ENCODE measurements at places on chromosomes 1 and 21.

- DNase-seq: no peak
These were observed 25.6 kb upstream of the PLA2G2E start for GRCh38 chr1:19949016-19949415.

GRCh38 chr1:163537809-163538208 is 216.1 kb downstream of the NUF2 start:
- DNase-seq: no peak

DNA sequence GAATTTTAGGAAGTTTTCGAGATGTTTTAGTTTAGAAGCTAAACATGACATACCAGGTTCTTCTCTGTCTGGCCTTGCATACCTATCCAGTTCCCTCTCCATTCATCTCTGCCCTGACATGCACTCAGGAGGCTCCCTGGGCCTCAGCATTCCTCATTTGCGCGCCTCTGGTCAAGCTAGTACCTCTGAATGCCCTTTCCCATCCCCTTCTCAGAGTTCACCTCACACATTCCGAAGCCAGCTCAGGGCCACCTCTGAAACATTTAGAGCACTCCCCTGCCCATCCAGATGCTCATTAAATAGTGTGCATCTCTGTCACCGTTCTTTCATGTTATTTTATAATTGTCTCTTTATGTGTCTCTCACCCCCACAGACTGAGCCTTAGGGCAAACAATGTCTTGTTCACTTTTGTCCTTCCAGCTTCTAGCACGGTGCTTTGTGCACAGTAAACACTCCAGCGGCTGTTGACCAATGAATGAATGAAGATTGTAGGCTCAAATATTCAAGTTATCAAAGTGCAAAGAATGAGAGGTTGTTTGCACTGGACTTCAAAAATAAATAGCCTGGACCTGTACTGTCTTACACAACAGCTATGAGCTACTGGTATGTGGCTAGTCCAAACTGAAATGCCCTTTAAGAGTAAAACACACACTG is 1.2 kb upstream of the DHCR24 start:
- no peak for DNase-seq

- no peak for DNase-seq
These were observed 55.0 kb downstream of the FCRL5 start for GRCh38 chr1:157497284-157497683.

DNA sequence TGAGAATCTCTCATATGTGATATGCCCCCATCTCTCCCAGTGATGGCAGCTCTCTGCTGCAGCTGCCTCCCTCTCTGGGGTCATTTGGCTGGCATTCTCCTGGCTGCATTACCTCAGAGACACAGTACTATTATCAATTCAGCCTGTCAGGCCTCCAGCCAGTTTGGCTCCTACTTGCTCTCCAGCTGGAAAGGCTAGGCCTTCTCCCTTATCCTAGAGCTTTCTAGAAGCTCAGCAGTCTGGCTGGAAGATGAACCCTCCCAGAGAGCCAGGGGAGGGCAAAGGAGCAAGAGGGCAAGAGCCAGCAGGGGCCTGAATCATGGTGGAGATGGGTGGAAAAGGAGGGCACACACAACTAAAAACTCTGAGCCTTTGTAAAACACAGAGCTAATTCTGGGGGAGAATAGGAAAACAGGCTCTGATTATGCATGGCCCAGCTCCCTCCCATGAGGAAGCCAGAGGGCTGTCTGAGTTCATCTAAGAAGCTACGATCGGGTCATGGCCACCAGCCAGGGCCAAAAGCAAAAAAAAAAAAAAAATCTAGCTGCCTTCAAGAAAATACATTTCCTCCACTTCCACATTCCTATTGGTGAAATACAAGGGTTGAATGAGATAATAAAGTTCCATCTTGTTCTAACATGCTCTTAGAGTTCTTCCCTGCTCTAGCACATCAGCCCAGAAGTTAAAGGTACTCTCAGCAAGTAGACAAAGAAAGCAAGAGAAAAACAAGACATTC is 8.8 kb downstream of the LAMB3 start:
- DNase-seq: no peak

- no peak for DNase-seq
These were observed 168.5 kb upstream of the AJAP1 start for GRCh38 chr1:4485878-4486277.

- peak; percentile 78 for DNase-seq
These were observed 780 bp downstream of the HIVEP3 start for GRCh38 chr1:41917835-41918449.

GRCh38 chr1:33836911-33837310 is 27.0 kb upstream of the HMGB4 start:
- DNase-seq: no peak

DNA sequence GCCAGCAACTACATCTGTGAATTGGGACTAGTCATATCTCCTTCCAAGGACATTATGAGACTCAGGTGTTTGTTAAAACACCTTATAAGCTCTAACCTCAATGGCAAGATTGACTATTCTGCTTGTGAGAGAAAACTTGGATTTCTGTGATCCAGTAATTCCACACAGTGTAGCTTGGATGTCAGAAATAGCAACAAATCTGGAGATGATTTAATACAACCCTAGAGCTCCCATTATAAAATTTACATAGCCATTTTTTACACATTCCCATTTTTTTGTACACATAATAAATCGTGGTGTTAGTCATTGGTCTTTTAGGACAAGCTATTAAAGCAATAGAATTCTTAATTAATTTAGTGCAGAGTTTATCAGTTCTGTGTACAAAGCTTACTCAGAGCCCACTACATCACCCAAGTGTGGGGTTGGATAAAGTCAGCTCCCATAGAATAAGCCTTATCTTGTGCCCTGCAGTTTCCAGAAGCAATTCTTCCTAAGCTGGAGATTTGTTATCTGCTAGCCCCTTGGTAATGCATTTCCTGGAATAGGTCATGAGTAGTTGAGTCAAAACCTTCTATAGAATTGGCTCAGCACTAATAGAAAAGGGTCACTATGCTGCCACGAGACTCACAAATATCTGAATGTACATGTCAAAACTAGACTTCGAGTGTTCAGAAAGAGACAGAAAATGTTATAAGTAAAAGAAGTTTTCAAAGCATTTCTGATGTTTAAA is 434.0 kb upstream of the RUNX1 start:
- DNase-seq: no peak

- no peak for DNase-seq
These were observed 19.7 kb upstream of the IFNLR1 start for GRCh38 chr1:24206516-24207394.

DNA sequence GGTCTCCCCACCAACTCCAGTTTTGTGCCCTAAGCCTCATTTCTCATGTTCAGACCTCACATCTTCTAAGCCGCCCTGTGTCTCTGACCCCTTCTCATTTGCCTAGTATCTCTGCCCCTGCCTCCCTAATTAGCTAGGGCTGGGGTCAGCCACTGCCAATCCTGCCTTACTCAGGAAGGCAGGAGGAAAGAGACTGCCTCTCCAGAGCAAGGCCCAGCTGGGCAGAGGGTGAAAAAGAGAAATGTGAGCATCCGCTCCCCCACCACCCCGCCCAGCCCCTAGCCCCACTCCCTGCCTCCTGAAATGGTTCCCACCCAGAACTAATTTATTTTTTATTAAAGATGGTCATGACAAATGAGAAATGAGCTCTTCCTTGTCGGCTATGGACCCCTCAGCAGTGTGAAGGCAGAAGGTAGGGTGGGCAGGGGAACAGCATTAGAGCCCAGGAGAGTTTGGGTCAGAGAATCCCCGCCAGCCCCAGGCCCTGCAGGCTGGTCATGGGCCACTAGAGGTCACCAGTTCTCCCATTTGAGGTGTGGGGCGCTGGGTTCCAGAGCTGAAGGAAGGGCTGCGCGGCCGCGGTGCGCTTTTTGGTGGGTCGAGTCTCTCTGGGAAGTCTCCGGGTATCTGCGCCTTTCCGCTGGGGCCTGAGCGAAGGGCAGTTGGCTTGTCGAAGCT is 11.5 kb downstream of the ADAMTSL4 start:
- DNase-seq: peak; percentile 95

GRCh38 chr1:99670583-99670982 is 24.7 kb downstream of the PALMD start:
- DNase-seq: no peak

GRCh38 chr1:214920337-214920736 is 162.2 kb upstream of the KCNK2 start:
- DNase-seq: no peak

GRCh38 chr1:924656-925560 is 1.2 kb downstream of the SAMD11 start:
- DNase-seq: no peak

GRCh38 chr1:175400766-175401165 is 208.2 kb upstream of the KIAA0040 start:
- no peak for DNase-seq

GRCh38 chr1:25105836-25106235 is 126.5 kb downstream of the SYF2 start:
- DNase-seq: no peak

- no peak for DNase-seq
These were observed 16.2 kb downstream of the EDN2 start for GRCh38 chr1:41468122-41468762.

- DNase-seq: no peak
These were observed 168.0 kb upstream of the NR5A2 start for GRCh38 chr1:199859491-199859933.

- no peak for DNase-seq
These were observed 119.0 kb upstream of the NRIP1 start for GRCh38 chr21:15183813-15184257.

DNA sequence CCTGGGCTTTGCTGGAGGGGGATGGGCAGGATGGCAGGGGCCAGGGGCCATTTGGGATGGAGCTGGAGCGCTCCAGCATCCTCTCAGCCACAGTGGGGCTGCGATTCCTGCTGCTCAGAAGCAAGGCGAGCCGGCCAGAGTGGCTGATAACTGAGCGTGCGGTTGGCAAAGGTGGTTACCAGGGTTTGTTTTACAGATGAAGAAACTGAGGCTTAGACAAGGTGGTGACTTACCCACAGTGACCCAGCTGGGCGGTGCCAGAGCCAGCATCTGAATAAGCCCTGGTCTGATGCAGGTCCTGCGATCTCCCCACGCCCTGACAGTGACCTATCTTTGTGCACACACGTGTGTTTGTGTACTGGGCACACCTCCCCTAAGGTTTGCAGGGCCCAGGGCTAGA is 5.9 kb upstream of the PRXL2B start:
- DNase-seq: no peak

DNA sequence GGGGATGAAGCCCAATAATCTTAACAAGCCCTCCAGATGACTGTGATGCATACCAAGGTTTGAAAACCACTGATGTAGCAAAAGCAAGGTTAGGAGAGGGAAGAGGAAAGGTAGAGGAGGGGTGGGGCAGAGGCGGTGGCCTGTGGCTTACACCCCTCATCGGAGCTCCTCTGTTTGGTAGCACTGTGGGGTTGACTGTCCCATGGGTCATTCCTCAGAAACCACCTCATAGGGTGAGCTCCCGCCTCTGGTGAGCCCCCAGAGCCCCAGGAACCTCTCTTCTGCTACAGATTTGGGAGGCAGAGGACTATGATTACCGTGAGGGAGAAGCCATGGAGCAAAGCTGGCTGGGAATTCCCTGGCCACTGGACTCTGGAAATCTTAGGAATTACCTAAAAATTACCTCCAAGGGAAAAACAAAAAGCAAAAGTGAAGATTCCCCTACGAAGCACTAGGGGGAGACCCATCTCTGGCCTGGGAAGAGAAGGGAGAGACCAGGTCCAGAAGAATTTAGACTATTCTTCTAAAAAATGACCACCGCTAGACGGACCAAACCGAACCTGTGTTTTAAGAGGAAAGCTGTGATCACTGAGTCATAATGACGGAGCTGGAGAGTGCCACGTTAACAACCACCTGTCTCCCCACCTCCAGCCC is 1.5 kb upstream of the RASSF5 start:
- no peak for DNase-seq

- no peak for DNase-seq
These were observed 483 bp downstream of the TCEANC2 start for GRCh38 chr1:54053745-54054437.

GRCh38 chr1:201946224-201946908 is at the start of gene LMOD1:
TSS of gene LMOD1 (minus strand) at chr1:201946548. CDS start at chr1:201946340, 208 bp downstream.
- peak; percentile 93 for DNase-seq

DNA sequence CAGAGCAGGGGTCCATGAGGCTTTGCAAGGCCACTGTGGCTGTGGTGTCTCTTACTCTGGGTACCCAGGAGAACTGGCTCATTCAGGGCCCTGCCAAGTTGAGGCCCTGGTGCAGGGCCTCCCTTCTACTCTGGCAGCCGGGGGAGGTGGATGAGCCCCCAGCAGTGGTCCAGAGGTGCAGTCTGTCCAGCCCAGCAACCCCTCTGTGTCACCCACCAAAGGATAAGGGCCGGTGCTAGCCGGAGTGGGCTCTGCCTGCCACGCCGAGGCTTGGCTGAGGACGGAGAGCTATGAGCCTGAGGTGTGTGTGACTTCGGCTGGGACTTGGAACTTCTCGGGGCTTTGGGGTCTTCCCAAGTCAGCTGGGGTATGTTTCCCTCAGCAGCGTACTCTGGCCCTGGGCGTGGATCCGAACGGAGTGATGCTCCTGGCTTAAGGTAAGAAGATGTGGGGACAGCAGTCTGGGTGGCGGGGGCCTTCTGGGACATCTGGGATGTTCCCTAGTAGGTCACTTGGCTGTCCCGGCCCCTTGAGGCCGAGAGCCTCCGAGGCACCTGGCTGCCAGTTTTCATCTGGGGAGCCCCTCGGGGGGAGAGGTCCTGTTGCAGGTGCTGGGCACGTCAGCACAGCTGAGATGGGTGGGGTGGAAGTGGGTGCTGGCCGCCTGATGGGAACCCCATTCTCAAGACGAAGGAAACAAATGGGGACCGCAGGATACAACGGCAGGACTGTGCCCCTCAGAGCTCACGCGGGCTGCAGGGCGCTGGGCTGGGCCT is 25.9 kb downstream of the RUNX3 start:
- DNase-seq: no peak

DNA sequence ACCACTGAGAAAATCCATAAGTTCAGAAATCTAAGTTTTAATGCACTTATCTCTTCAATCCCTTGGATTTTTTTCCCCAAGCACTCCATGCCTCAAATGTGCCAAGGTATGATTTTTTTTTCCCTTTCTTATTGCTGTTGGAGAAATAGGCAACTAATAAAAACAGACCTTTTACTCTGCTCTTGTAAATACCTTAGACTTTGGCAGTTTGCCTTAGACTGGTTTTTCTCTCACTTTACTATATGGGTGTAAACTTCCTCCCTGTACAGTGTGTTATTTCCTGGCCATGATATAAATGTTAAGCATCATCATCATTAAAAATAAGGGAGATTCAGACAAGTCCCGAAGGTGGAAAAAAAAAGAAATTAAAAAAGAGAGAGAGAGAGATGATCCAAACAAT is 65.7 kb downstream of the LRRC8C start:
- no peak for DNase-seq

- no peak for DNase-seq
These were observed 1.4 kb downstream of the LRRN2 start for GRCh38 chr1:204684206-204684570.

DNA sequence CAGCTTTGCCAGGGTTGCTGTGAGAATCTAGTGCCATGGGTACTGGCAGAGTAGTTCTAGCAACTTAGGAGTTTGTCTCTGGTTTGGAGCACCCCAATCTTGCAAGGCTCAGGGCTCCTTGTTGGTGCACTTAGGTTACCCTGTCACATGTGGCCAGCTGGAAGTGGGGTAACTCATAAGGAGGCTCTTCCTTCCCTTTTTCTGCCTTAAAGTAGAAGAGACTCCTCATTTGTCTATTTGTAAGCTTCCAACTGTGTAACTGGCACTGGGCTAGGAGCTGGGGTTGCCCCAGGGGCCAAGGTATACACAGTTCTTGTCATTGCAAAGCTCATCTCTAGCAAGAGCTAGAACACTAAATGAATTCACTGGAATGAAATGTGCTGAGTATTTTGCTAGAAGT is 10.6 kb downstream of the MROH7 start:
- DNase-seq: no peak
